ENCODE measurements at places on chromosomes 7 and 10.
A peak's percentile ranks its signal among the peaks of the same experiment; 100 is the strongest.

- no peak for DNase-seq
Observed at GRCh38 chr10:45061982-45062381, 61.3 kb downstream of the ZNF22 start.

DNA sequence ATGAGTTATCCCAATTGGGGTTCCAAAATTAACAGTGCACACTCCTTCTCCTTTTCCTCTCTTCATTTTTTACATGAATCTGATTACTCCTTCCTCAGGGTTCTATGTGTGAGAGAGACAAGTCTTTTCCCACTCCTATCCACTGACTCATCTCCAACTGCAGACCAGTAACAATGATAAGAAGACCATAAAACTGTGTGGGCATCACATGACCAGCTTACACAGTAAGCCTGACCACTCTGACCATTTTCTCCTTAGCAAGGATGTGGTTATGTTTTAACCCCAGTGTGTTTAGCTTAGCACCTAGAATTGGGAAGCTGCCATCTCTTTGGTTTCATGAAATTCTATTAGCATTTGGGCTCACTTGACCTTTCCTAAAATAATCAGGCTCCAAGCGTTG is 145.0 kb upstream of the CALCR start:
- no peak for DNase-seq

DNA sequence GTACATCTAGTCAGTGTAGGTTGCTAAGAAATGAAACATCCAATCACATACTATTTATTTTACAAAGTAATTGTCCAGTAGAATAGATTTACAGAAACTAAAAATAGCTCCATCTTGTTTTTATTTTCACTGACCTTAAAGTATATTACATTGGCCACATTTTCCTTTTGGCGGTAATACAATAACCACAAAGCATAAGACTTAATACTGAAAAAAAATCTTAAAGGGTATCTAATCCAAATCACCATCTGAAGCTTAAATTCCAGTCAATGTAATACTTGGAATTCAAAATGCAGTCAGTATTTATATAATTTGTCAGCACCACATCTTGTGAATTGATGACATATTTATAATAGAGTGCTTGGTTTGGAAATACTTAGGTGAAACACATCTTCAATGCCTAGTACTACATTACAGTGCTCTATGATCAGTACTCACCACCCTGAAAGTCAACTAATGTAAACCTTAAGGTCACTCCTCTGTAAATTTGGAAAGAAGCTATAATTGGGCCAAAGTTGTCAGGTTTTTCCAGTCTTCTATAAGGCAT is 8.9 kb downstream of the ANKMY2 start:
- no peak for DNase-seq

GRCh38 chr7:156772725-156773124 is 120.3 kb downstream of the LMBR1 start:
- DNase-seq, result no peak

GRCh38 chr10:103066141-103067098 is 126.7 kb downstream of the NT5C2 start:
- no peak for DNase-seq

DNA sequence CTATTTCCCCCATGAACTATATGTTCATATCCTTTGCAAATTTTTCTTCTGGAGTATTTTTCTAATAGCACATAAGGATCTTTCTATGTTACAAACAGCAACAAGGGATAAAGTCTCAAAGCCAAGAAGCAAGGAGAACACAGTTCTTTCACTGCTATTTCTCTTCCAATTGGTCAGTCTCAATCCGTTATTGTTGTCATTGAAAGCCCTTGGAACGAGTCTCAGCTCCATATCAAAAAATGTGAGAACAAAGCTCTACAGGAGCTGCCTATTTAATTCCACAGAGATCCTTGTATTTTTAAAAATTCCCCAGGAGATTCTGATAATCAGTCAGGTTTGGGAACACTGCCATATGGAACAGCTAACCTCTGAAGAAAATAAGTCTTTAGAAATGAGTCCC is 15.7 kb downstream of the SLC35B4 start:
- no peak for DNase-seq

DNA sequence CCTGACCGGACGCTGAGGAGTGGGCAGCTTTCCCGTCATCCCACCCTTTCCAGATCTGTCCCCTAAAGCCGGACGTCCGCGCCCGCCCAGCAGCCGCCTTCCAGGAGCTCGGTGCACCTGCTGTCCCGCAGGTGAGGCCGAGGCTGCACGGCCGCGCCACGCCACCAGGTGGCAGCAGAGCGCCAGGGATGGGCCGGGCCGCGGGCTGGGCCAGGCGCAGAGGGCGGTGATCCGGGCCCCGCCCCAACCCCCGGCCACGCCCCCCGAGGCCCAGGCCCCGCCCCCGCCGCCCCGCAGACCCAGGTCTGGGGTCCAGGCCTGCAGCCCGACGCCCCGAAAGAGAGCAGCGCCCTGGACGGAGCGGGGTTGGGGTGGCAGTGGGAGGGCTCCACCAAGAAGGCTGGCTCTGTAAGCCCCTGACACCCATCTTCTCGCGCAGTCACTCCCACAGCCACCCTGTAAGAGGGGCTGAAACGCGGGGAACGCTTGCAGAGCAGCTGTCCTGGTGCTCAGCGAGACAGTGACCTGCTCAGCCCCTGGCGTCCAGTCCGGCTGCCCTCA is 32.2 kb downstream of the FOXL3 start:
- DNase-seq, result peak; percentile 71
